ENCODE measurements at places on chromosomes 2 and 18.

GRCh38 chr2:28068088-28068487 is 177.6 kb downstream of the BABAM2 start:
- no peak overlapping the region for H3K4me3 ChIP-seq
- H3K27ac ChIP-seq = no peak overlapping the region
- no peaks in the 10 kb centered on the region for H3K4me1 ChIP-seq
- DNase-seq = no peak

DNA sequence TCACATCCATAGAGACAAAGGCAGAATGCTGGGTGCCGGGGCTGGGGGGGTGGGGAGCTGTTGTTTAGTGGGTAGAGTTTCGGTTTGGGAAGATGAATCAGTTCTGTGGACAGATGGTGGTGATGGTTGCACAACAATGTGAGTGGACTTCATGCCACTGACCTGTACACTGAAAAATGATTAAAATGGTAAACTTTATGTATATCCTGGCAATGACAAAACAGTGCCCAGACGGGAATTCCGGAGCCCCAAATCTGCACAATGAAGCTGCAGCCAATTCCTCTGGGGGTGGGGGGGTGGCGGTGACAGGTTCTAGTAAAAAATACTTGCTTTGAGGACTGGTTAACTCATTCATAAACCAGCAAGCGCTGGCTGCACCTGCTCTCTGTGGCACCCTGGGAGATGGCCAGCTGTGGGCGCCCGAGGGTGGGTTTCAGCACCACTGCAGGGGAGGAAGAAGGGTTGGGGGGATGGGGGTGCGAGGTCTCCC is 81.8 kb upstream of the HPCAL1 start:
- H3K36me3 ChIP-seq = no peaks in the 10 kb centered on the region
- no peak overlapping the region for H3K27ac ChIP-seq
- no peak for DNase-seq
- H3K4me1 ChIP-seq = peaks cover 78% of the 10 kb centered on the region
- H3K4me3 ChIP-seq = no peak overlapping the region

- H3K4me3 ChIP-seq = no peak overlapping the region
- H3K27me3 ChIP-seq = peaks cover 17% of the 10 kb centered on the region
- DNase-seq = no peak
- H3K4me1 ChIP-seq = no peaks in the 10 kb centered on the region
- no peaks in the 10 kb centered on the region for H3K36me3 ChIP-seq
These were observed 190.8 kb downstream of the SH3BP4 start for GRCh38 chr2:235142601-235143000.

DNA sequence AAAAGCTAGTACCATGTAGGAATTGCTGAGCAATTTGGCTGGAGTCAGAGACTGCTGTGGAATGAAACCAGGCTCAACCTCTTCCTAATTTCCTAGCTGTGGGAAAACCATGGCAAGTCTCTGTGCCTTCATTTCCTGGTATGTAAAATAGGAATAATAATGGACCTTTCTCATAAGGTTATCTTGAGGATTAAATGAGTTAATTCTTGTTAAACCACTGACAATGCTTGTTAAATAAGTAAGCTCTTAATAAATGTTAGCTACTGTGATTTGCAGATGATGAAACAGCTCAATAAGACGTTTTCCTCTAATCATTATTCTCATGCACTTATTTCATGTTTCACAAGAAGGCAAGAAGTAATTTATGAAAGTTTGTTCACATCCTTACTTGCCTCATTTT is 346.7 kb downstream of the RND3 start:
- no peak for DNase-seq
- H3K27ac ChIP-seq = no peak overlapping the region
- peaks cover 7% of the 10 kb centered on the region for H3K27me3 ChIP-seq
- no peak overlapping the region for H3K4me3 ChIP-seq
- H3K4me1 ChIP-seq = no peaks in the 10 kb centered on the region

Measured in nephron progenitor cell (in vitro differentiated cells).